ENCODE measurements at places on chromosomes 4 and X.

DNA sequence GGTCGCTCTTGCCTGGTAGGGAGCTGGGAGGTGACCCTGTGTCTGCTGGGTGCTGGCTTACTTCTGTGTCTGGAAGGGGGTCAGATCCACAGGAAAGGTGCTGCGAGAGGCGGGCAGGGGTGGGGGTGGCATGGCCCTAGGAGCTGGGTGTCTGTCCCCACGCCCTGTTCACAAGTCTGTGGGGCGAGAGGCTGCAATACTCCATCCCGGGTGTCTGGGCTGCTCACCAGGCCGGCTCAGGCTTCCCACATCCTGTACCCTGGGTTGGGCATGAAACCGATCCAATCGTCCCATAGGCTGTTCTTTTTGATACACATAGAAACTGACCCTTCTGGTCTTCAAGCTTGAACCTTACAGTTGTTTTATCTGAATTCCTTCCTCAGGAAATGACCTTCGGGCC lies 993 bp upstream of the CTAG2 start:
- no peak for DNase-seq

- no peak for DNase-seq
These were observed 20.8 kb downstream of the BCOR start for GRCh38 chrX:40076750-40077575.

DNA sequence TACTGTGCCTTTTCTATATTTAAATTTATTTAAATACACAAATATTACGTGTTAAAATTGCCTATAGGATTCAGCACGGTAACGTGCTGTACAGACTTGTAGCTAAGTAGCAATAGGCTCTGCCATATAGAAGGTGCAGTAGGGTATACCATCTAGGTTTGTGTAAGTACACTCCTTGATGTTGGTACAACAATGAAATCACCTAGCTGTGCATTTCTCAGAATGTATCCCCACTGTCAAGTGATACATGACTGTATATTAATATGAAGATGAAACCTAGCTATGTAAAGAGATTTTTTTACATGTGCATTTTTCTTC lies 431.2 kb downstream of the KCTD8 start:
- DNase-seq = no peak

- DNase-seq = no peak
These were observed 71.1 kb downstream of the NSG1 start for GRCh38 chr4:4457803-4458553.

DNA sequence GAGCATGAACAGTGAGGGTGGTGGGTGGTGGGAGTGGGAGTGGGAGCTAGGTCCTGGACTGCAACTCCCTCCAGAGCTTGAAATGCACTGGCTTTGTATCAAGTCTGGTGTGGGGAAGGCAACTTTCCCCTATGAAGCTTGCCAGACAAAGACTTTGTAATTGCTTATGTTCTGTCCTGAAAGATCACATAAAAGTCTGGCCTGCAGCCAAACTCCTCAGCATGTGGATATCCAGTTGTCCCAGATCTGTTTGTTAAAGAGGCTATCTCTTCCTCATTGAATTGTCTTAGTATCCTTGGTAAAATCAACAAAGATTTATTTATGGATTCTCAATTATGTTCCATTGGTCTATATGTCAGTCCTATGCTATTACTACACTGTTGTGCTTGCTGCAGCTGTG lies 607.9 kb downstream of the GLUD2 start:
- no peak for DNase-seq

DNA sequence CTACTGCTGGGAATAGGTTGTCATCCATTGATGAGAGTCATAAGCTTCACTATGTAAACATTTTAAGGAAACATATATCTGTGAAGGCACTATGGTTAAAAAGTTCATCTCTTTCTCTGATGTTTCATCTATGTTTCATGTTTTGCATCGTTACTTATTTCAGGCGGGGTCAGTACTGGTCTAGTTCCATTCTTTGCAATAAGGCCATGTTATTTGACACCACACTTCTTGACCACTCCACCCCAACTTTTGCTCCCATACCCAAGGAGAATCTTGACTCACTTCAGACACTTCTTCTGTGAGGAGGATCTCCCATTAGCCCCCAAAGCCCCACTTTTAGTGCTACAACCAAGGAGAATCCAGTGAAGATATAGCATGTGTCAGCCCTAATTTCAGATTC lies 119.4 kb downstream of the GRIA3 start:
- DNase-seq = no peak

GRCh38 chrX:34382416-34382815 lies 250.3 kb upstream of the FAM47A start:
- DNase-seq = no peak

GRCh38 chr4:129614611-129615010 lies 518.7 kb downstream of the C4orf33 start:
- no peak for DNase-seq

- DNase-seq = no peak
These were observed 1038.3 kb downstream of the RAPGEF2 start for GRCh38 chr4:160141206-160141605.

DNA sequence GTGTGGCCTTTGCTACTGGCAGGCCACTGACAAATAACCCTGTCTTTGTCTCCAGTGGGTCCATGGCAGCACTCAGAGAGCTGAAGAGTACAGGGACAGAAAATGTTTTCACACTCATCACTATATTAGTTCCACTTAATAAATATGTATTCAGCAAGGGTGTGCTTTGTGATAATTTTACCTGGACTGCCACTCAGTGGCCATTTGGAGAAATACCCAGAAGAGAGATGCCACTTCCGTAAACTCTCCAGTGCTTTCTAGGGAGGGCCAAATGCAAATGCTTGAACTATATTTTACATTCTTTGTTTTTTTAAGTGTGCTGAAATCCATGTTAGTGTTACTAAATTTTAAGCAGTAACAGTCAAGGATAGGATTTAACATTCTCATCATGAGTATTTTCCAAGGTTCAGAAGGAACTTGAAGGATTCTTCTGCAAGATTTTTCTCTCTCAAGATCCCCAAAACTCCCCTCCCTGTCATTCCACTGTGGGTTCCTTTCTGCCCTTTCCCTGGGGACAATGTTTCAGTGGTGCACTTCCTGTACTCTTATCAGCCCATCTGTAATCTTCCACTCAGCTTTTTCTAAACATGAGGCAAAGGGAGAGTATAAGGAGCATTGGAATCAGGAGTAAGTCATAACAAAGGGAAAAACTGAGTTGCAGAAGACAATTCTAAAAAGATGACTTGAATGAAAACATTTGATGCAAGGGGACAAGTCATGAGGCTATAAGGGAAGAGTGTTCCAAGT lies 46.0 kb downstream of the TFDP3 start:
- DNase-seq = no peak

- no peak for DNase-seq
These were observed 223.9 kb upstream of the DCAF8L1 start for GRCh38 chrX:28205126-28205525.

GRCh38 chrX:79556800-79557199 lies 189.7 kb upstream of the ITM2A start:
- DNase-seq = no peak

GRCh38 chrX:134026565-134027311 lies 41.3 kb upstream of the GPC3 start:
- DNase-seq = no peak

GRCh38 chr4:144318797-144319196 lies 178.3 kb upstream of the GYPA start:
- DNase-seq = no peak

GRCh38 chrX:29726811-29727210 lies 488.6 kb upstream of the MAGEB2 start:
- no peak for DNase-seq

- DNase-seq = no peak
These were observed 223.4 kb downstream of the BCOR start for GRCh38 chrX:39874202-39874816.

GRCh38 chr4:186304866-186305505 lies 39.0 kb downstream of the F11 start:
- DNase-seq = no peak

DNA sequence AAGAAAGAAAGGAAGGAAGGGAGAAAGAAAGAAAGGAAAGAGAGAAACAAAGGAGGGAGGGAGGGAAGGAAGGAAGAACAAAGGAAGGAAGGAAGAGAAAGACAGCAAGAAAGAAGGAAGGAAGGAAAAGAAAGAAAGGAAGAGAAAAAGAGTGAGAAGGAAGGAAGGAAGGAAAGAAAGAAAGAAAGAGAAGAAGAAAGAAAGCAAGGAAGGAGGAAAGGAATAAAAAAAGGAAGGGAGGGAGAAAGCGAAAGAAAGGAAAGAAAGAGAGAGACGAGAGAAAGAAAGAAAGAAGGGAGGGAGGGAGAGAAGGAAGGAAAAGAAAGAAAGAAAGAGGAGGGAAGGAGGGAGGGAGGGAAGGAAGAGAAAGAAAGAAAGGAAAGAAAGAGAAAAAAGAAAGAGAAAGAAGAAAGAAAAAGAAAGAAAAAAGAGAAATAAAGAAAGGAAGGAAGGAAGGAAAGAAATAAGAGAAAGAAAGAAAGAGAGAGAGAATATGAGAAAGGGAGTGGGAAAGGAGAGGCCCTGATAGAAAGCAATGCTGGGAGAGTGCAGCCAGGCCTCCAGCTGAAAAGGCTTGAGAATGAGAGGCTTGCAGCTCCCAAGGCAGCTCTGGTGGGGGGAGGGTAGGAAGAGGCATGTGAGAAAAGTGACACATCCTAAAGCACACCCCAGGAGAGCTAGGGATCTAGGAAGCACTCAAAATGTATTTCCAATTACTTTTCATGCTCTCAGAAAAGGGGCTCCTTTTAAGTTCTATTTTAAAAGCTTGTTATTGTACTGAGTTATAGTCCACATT lies 134.0 kb upstream of the ZIC3 start:
- DNase-seq = no peak

- DNase-seq = no peak
These were observed 298.1 kb downstream of the UNC5C start for GRCh38 chr4:95250544-95251137.

DNA sequence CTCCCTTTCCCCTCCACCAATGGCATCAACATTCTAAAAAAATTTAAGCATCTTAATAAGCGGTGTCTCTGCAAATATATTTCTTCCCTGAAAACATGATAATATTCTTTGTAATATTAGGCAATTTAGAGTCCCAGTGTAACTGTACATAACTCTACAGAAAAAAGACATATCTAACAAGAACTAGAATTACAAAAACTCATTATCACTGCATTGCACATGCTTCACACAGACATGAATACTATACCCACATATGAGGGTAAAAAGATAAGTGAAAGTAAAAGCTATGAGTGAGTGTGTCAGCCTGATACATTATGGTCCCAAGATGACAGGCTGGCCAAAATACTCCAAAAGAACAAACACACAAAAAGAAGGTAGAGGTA lies 2.4 kb upstream of the FGB start:
- DNase-seq = no peak

GRCh38 chrX:18377796-18378195 lies 23.3 kb upstream of the SCML2 start:
- no peak for DNase-seq

- DNase-seq = no peak
These were observed 35.1 kb downstream of the FAM114A1 start for GRCh38 chr4:38902695-38903094.

DNA sequence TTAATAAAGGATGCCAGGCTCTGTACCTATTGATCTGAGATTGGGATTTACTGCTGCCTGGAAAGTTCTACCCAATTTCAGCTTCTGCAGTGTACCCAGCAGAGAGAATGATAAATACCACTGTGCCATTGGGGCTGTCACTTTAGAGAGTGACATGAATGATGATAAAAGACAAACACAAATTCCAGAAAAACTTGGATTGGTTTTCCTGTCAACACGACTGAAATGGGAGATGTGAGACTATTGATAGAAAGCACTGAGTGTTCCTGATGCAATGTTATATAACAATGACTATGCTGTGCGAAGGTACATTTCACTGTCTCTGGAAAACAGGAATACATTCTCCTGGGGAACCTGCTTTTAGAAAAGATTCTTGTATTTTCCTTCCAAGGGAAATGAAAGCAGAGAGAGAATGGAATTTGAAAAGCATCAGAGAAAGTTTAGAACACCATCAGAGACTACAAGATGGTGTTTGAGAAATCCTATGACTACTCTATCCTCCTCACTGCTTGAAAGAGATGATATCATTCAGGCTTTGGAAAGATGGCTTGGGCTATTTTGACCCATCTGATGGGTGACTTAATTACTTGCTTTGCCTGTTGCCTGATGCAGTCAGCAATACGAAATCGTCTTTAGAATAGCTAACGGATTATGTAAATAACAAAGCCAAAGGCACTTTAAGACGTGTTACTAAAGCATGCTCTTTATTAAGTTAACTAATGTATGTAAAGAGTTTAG lies 49.7 kb downstream of the MID1IP1 start:
- no peak for DNase-seq

DNA sequence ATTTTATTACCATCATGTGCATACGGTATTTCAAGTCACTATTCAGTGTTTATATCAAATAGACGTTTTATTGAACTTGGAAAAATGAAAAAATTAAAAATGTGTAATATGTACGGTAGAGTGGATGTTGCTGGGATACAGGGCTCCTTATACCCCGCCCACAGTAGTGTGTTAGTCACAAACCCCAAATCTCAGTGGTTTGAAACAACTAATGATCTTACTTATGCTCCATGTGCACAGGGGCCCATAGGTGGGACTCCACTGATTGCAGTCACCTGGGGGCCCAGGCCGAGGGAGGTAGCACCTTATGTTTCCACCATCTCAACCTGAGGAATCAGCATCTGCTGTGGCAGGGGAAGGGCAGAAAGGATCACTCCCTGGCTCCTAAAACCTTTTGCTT lies 18.1 kb downstream of the LSM6 start:
- no peak for DNase-seq

DNA sequence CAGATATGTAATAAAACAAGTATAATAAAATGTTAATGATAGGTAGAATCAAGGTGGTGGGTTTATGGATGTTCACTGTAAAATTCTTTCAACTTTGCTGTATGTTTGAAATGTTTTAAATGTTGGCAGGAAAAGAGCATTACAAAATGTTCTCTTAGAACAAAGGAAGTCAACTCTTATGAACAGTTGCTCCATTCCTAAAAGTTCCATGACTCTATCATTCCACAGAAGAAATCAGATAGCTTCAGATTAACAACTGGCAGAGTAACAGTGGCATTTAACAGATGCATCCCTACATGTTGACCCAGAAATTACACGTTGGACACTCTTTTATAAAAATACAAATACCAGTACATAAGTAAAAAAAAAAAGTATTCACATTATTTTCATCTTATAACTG lies 2023.7 kb downstream of the ARAP2 start:
- DNase-seq = no peak

DNA sequence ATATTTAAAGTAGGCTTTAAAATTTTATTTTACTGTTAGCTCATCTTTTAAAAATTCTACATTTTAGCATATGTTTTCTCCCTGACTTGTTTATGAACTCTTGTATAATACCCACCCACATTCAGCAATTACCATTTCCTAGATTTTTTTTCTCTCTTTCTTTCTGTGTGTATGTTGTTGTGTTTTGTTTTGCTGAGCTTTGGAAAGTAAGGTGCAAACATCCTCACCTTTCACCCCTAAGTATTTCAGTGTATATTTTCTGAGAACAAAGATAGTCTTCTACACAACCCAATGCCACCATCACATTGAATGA lies 18.8 kb downstream of the GRPR start:
- no peak for DNase-seq

DNA sequence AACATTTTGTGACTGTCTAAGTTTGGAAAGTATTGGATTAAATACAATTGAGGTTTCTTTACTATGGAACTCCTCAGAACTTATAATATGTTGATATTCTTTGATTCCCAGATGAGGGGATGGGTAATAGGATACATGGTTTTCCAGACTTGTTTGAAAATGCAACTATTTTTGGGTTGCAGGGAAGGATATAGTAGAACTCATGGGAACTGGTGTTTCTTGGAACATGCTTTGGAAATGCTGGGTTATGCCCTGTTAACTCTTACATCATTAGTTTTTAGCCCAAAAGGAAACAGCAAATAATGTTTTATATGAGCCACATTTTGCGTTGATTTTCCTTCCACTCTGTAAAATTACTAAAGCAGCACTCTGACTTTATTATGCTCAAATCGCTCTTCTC lies 41.9 kb downstream of the HPF1 start:
- no peak for DNase-seq
